ENCODE measurements at places on chromosomes 12 and 14. TPM values are rescaled to one million over a fixed set of nuclear protein-coding genes. Genes with fewer than 3 reads are reported as not detected.

The CIROP gene
- total RNA-seq = not detected

GRCh38 chr12:79531518-79531917 lies 159.2 kb downstream of the PAWR start:
- DNase-seq = peak; percentile 74

The B3GNT4 gene
- total RNA-seq = 0.54 TPM

DNA sequence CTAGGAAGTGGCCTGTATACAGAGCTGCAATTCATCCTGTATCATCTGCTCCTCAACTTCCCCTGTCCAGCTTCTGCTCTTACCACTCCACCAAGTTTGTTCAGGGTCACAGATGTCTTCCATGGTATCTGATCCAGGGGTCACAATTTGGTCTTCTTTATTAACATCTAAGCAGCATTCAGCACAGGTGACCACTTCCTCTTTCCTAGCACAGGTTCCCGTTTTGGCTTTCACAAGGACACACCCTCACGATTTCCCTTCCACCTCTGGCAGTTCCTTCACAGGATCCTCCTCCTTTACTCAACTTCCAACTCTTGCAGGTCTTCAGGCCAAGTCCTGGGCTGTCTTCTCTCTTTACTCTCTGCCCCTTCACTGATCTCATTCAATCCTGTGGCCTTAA lies 93.6 kb downstream of the TTC7B start:
- no peak for DNase-seq

GRCh38 chr12:105892362-105892910 lies 246.3 kb downstream of the NUAK1 start:
- DNase-seq = no peak

GRCh38 chr14:36069535-36069900 lies 107.0 kb downstream of the PTCSC3 start:
- peak; percentile 36 for DNase-seq

GRCh38 chr14:36690311-36691040 lies 28.8 kb downstream of the PAX9 start:
- no peak for DNase-seq

GRCh38 chr12:53478865-53479264 lies 20.4 kb downstream of the MAP3K12 start:
- no peak for DNase-seq

DNA sequence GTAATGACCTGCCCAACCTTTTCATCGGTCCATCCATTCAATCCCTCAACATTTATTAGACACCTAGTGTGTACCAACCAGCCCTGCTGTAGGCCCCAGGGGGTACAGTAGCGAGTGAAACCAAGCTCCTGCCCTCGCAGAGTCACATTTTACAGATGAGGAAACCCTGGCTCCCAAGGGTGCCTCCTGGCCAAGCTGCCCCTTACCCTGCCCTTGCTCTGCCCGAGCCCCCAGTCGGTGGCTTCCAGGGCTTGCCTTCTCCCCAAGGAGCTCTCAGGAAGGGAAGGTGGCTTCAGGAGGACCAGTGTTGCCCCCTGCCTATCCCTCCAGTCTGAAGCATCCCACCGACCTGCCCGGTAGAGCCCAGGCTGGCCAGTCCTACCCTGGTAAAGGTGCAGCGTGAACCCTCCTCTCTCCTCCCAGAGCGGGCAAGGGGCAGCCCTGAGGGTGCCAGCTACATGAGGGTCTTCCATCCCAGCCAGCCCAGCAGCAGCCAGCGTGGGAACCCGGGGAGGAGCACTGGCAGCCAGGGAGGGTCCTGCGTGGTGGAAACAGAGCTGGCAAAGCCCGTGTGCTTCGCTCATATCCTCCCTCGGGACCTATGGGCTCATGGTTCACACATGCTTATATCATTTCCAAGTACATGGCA lies 670 bp upstream of the BEGAIN start:
- DNase-seq = no peak

GRCh38 chr12:43291516-43291915 lies 260.5 kb downstream of the ADAMTS20 start:
- peak; percentile 91 for DNase-seq

GRCh38 chr12:89968151-89968700 lies 259.6 kb upstream of the ATP2B1 start:
- DNase-seq = no peak

The REM2 gene
- total RNA-seq = 0.48 TPM

DNA sequence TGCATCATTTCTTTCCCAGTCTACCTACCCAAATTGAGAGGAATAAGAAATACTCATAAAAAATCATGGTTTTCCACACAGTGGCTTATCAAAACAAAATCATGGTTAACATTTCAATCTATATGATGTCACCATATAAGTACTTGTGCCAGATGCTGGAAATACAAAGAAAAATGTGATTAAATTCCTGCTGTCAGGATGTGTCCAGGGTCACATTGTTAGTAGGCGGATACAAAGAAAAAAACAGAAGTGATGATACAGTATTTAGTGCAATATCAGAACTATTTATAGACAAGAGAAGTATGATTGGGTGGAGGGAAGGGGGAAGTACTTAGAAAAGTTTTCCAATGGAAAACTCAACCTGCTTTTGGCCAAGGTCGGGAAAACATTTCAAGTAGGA lies 47.0 kb upstream of the OR6J1 start:
- peak; percentile 94 for DNase-seq

DNA sequence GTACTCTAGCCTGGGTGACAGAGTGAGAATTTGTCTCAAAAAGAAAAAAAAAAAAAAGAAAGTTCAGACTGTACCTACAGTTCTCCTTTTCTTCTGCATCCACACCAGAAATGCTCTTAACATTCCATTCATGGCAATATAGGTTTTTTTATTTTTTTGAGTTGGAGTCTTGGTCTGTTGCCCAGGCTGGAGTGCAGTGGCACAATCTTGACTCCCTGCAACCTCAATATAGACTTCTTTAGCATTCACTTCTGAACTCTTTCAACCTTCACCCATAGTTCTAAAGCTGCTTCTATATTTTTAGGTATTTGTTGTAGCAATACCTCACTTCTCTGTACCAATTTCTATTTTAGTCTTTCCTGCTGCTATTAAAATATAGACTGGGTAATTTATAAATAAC lies 1095.7 kb downstream of the FLRT2 start:
- no peak for DNase-seq

DNA sequence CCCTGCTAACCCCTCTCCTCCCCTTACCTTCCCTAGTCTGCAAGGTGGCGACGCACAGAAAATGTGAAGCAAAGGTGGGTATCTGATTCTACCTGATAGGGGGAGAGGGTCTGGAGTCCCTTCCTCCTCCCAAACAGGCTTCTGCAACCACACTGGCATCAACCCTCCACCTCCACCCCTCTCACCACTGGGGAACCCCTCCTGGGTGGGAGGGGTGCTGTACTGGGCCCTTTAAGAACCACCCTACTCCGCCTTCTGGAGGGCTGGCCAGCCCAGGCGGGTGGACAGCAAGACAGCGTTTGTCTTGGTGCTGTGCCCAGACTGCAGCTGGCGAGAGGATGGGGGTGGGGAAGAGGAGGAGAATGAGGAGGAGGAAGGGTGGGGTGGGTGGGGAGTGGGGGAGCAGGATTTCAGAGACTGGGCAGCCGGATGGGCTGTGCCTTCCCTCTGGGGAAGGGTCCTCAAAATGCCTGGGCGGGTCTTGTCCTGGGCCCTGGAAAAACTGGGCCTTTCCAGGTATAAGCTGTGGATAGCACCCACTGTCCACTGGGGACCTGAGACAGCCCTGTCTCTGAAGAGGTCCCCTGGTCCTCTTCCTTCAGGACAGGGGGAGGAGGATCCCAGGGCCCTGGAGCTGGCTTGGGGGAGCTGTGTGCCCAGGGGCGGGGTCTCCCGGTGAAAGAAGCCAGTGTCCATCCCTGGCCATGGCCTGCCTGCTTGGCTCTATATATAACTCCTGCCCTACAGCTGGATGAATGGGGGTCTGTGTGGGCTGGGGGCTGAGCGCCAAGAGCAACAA lies 2.8 kb downstream of the TNS2 start:
- peak; percentile 63 for DNase-seq

The KCNK10 gene
- 0.14 TPM for total RNA-seq

- no peak for DNase-seq
Measured at GRCh38 chr12:50065726-50066310, 8.4 kb downstream of the ASIC1 start.

DNA sequence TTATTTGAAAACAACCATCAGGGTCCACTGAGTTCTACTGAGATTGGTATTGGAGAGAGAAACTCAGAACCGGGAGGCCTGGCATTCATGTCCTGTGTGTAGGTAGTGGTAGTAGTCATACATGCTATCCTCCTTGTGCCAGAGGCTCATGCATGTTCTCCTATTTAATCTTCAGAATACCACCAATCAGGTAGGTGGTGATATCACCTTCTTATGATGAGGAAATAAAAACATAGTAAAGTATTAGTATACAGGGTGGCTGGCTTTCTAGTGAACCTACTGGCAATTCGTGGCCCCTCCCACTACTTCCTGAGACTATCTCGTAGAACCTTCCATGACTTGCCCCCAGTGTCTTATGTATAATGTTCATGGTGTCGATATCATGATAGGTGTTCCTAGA lies 40.5 kb upstream of the EID3 start:
- no peak for DNase-seq

- DNase-seq = peak; percentile 70
Measured at GRCh38 chr14:71166180-71166837, 259.1 kb downstream of the PCNX1 start.

The OR10A7 gene
- not detected for total RNA-seq

DNA sequence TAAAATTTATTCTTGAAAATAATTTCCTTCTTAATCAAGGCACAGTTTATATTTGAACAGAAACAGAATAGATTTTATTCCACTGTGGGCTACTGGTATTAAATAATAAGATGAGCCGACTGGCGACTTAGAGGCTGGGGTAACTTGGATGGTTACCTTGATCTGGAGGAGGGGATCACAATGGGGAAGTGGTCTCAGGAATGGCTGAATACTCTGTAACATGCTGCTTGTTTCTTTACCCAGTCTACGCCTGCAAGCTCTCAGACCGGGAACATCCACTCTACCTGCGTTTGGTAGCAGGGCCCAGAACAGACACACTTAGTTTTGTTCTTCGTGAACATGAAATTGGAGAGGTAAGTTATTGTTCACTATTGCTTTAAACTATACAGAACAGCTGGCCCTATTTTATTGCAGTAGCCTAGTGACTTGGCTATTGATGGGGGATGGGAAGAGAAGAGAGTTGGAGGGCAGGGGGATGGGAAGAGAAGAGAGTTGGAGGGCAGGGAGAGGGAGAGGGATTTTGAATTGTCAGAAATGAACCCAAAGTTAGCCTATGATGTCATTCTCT lies 67.9 kb downstream of the GNS start:
- no peak for DNase-seq

The FAM186B gene
- total RNA-seq = 0.57 TPM

- DNase-seq = no peak
Measured at GRCh38 chr12:92151916-92152315, 6.3 kb upstream of the BTG1 start.

GRCh38 chr12:92987362-92987761 lies 58.3 kb upstream of the EEA1 start:
- DNase-seq = peak; percentile 53

- peak; percentile 97 for DNase-seq
Measured at GRCh38 chr12:78194448-78194847, 363.8 kb downstream of the NAV3 start.

- no peak for DNase-seq
Measured at GRCh38 chr14:76924371-76925096, 98.3 kb downstream of the LRRC74A start.

The GLIPR1L1 gene
- total RNA-seq = not detected

Data from astrocyte (in vitro differentiated cells and primary cell).